ENCODE measurements at places on chromosomes 2 and 18. TPM values are rescaled to one million over a fixed set of nuclear protein-coding genes. Genes with fewer than 3 reads are reported as not detected.

The CXCR1 gene
- not detected for total RNA-seq

The LCT gene
- total RNA-seq, result 0.03 TPM

The GAD1 gene
- 10.7 TPM for total RNA-seq

The LIPG gene
- total RNA-seq, result 13.2 TPM

The RAB6C gene
- not detected for total RNA-seq

The RAMP1 gene
- not detected for total RNA-seq
